T1000 (cell line): ENCODE measurements at places on chromosomes 13 and 19.

DNA sequence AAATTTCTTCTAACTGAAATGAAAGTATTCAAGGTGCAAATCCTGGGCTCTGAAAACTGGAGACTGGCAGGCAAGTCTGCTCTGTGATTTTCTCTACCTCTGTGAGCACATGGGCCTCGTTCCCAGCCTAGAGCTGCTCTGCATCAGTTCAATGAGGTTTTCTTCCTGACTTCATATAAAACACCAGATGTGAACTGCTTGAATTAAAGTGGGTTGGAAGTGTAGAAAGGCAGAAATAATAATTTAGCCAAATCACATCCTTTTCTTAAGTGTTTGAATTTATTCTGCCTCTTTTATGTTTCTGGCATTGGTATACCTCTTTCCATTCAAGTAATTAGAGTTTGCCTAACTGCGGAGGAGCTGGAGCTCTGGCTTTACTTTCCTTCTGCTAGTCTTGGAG lies 540.8 kb downstream of the OLFM4 start:
- no peak for DNase-seq

DNA sequence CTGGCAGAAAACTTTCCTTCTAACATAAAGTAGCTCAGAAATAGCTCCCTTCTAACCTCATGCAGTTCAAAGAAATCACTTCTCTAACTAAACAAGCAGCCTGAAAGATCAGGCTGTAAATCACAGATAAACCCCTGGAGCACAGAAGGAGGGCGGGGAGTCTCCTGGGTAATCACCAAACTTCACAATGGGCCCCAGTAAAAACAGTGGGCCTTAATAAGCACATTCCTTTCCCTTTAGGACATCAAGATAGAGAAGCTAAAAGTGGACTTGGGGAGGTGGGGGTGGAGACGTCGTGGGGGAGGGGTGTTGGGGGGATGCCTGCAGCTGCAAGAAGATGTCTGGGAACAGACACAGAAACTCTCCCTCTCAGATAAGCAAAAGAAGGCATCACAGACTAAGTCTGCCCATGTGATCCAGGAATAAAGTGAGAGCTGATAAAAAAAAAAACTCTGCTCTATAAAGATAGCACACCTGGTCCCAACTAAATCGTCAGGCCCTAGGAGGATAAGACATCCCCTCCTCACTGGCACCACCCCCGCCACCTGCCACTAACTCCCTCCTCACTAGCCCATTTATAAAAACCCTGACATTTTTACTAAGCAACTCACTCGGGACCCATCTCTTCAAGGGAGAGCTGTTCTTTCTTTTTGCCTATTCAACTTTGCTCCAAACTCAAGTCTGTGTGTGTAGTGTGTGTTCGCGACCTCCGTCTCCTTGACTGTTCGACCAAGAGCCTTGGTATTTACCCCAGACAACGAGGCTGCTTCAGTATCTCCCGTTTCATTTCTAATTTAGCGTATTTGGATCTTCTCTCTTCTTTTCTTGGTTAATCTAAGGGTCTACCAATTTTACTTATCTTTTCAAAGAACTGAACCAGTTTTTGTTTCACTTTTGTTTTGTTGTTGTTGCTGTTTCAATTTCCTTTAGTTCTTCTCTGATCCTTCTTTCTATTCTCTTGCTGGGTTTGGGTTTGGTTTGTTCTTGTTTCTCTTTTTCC lies 31.7 kb downstream of the DNAJC15 start:
- DNase-seq: peak; percentile 5

- DNase-seq: peak; percentile 76
Measured at GRCh38 chr19:42850981-42851717, 28.4 kb downstream of the PSG1 start.

- no peak for DNase-seq
Measured at GRCh38 chr13:40813667-40814454, 24.4 kb downstream of the SLC25A15 start.

- DNase-seq: no peak
Measured at GRCh38 chr13:26996965-26997752, 174.5 kb downstream of the USP12 start.

DNA sequence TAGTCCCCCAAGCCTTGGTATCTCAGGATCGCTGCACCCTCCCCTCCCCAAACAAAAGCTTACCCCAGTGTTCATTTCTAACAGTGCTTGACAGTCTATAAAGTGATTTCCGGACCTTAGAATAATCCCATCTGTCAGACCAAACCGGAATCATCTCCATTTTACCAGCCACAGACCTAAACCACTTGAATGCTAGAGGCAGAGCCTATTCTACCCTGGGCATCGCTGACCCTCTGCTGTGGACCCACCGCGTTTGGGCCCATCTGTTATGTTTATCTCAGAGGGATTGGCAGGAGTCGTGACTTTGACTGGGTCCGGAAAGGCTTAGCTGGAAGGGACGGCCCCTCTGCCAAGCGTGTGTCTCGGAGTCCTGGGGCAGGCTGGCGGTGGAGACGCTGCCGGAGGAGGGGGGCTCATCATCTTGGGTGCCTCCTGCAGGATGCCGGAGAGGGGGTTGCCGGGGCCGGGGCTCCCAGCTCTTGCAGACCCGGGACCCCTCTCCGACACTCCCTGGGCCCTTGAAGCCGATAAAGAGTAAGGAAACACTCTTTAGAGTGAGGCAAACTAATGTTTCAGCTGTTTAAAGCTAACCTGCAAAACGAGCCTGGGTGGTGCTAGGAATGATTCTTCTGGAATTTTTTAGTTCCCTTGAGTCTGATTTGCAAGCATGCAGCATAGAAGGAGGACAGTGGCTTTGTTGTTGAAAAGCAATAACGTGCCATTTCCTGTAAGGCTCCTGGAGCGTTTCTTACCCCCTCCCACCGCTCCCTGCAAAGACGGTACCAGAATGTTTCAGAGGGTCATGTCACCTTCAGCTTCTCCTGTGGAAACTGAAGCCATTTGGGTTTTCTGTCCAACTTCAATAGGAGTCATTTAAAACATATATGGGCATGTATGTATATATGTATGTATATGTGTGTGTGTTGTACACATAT lies 1.3 kb downstream of the SLC25A42 start:
- no peak for DNase-seq
